Activated T-helper 2 cell treated with anti-CD3 and anti-CD28 coated beads, Interferon-gamma antibody, Interleukin-2, Interleukin-4, amounts not matched to agents 10 μg/mL and 5 μg/mL and 100 μg/mL, durations not matched to agents 14 hours and 24 hours and 36 hours (primary cell): ENCODE measurements at places on chromosomes 5 and 9. TPM values are rescaled to one million over a fixed set of nuclear protein-coding genes. Genes with fewer than 3 reads are reported as not detected.

GRCh38 chr5:135391869-135392255 lies 7.2 kb downstream of the MACROH2A1 start:
- H3K4me3 ChIP-seq, result no peak overlapping the region
- no peak for DNase-seq
- H3K27ac ChIP-seq, result peak overlapping the region; percentile 65
- H3K27me3 ChIP-seq, result no peaks in the 10 kb centered on the region

- H3K36me3 ChIP-seq, result no peaks in the 10 kb centered on the region
- H3K27ac ChIP-seq, result no peak overlapping the region
- no peaks in the 10 kb centered on the region for H3K4me1 ChIP-seq
Observed at GRCh38 chr5:66246608-66247007, 102.5 kb downstream of the SREK1 start.

GRCh38 chr5:86797677-86798076 lies 179.9 kb downstream of the COX7C start:
- DNase-seq, result no peak
- no peaks in the 10 kb centered on the region for H3K36me3 ChIP-seq
- peaks cover 2% of the 10 kb centered on the region for H3K27me3 ChIP-seq
- H3K4me1 ChIP-seq, result no peaks in the 10 kb centered on the region

The DEPDC1B gene
- total RNA-seq, result 22.2 and 25.1 TPM in 2 replicates

The FLT4 gene
- total RNA-seq, result 1.1 and 1.7 TPM in 2 replicates

The SLC25A2 gene
- 0.16 TPM in 1 of 2 replicates, not detected in the other for total RNA-seq

- H3K4me3 ChIP-seq, result peak overlapping the region; percentile 86
- H3K27ac ChIP-seq, result peak overlapping the region; percentile 88
- peaks cover 10% of the 10 kb centered on the region for H3K36me3 ChIP-seq
- DNase-seq, result peak; percentile 27
Observed at GRCh38 chr5:109690975-109691574, 1.3 kb downstream of the MAN2A1 start.
